ENCODE measurements at places on chromosomes 7 and 10. TPM values are rescaled to one million over a fixed set of nuclear protein-coding genes. Genes with fewer than 3 reads are reported as not detected.

MSMB gene
- not detected for total RNA-seq

OTUD1 gene
- total RNA-seq, result 16.7 TPM

COBL gene
- total RNA-seq, result 2.4 TPM

DNA sequence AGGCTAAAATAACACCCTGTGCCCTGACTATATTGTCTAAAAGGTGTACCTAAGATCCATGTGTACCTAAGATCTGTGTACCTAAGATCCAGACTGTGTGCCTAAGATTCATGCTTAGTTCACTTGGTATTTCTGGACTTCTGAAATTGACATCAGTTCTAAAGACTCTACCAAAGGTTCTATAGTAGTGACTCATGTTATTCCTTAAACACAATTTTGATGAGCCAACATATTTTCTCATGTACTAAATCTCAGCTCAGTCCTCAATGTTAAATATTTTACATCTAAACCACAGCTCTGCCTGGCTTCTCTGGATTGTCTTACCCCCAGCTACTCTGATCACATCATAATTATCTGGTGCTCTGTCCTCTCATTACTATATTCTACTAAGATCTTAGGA lies 802.3 kb upstream of the SORCS1 start:
- no peak for DNase-seq

- no peak for DNase-seq
These were observed 712.5 kb upstream of the ANKRD30A start for GRCh38 chr10:36412942-36413341.

- DNase-seq, result no peak
These were observed 41.4 kb upstream of the PITRM1 start for GRCh38 chr10:3213758-3214515.

DNA sequence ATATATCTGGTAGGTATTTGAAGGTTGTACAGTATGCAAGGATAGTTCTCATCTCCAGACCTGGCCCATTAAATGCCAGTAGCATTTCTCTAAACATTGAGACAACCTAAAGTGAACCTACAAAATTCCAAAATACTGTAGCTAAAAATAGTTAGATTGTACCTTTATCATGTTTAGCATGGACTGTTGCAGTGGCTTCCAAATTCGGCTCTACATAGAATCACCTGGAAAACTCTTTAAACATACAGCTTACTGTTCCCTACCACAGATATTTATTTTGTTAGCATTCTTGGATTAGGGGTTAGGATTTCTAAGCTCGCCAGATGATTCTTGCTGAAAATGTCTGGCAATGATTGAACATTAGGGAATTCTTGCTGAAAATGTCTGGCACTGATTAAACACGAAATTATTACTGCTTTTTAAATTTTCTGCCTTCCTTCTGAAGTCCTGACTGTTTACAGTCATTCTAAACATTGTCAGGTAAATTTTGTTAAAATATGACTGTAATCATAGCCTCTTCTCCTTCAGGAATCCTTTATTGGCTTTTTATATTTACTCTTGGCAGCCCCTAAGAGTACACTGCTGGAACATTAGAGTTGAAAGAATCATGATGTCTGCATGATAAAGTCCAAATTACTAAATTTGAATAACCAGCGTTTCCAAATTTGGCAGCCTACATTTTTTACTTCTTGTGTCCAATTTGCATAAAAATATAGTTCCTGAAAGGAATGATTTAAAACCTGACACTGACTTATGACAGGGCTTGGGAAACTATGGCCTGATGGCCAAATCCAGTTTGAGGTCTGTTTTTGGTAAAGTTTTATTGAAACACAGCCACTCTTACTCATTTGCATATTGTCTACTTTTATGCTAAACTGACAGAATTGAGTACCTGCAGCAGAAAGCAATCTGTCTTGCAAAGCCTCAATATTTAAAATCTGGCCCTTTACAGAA lies 40.3 kb downstream of the SHOC2 start:
- DNase-seq, result no peak

DNA sequence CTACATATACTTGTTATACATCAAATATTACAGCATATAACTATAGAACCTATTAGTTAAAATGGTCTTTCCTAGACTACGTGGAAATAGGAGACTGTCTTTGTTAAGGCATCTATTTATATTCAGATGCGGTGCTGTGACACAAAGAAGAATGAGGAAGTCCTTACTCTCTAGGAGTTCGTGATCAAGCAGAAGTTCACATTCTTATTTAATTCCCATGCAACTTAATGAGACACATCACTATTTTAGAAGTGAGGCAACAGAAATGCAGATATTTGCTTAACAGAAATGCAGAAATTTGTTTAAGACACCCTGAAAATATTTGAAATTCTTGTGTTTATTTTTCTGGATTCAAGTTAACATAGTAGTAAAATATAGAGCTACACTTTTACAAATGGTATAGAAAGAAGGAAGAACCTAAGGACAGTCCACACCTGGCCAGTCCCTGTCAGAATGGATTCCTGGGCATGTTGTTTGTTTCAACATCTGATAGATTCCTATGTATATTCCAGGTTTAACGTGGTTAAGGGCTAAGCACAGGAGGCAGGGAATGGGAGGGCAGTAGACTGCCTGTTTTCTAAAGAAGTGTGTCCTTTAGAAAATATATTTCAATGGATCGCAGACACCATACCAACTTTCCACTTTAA lies 70.6 kb upstream of the NXPH1 start:
- DNase-seq, result no peak

DNA sequence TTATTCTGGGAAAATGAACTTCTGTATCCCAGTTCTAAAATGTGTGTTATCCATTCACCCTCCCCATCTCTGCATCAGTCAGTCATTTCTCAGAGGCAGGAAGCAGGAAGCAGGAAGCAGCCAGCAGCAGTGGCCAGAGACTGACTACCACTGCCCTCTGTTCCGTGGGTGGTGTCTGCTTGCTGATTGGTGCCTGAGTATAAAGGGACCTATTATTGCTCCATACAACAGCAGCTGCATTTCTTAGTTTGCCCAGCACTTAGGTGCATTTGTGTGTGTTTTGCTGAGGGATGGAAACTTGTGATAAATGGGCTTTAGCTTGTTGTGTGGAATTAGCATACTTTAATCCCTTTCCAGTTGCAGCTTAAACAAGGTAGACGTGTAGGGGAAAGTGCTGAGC lies 582.2 kb downstream of the SORCS1 start:
- DNase-seq, result peak; percentile 14

DNA sequence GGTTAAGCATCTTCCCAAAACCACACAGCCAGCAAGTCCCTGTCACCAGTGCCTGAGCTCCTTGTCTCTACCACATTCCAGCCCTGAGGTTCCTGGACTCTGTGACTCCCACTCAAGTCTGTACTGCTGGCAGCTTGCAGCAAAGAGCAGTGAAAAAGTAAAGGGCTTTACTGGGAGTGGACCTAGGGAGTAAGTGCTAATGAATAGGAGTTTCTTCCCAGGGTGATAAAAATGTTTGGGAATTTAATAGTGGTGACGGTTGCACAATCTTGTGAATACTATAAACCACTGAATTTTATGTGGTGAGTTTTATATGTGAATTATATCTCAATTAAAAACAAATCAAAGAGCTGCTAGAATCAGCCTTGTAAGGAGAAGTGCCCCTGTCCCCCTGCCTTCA lies 22.6 kb downstream of the HSPA12A start:
- no peak for DNase-seq

- no peak for DNase-seq
These were observed 80.4 kb upstream of the CDK6 start for GRCh38 chr7:92916770-92917224.

DNA sequence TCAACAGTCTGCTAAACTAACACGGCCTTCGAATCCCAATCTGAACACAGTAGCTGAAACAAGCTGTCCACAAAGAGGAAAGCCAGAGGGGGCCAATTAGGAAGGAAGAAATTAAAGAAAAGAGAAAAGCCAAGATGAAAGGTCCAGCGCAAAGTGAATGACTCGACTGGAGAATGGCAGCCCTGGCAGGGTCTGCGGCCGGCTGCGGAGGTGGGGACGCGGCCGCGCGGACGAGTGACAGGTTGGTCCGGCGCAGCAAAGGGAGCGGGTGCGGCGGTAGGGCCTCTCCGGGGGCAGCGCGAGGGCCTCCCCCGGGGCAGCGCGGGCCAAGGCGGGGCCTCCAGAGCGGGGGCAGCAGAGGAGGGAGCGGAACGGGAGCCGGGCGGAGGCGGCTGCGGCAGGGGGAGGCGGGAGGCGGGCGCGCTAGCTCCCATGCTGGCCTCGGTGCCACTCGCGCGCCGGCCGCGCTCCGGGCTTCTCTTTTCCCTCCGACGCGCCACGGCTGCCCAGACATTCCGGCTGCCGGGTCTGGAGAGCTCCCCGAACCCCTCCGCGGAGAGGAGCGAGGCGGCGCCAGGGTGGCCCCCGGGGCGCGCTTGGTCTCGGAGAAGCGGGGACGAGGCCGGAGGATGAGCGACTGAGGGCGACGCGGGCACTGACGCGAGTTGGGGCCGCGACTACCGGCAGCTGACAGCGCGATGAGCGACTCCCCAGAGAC lies at the start of gene VWC2:
Gene VWC2, plus strand, starts transcription at position 421 of the 718 bp plus-strand sequence. CDS start 1,798 bp downstream, outside the sequence.
- peak; percentile 54 for DNase-seq

- no peak for DNase-seq
These were observed 280.9 kb downstream of the NEBL start for GRCh38 chr10:20616056-20616671.

GRCh38 chr10:133422223-133422806 lies 2.1 kb downstream of the SPRN start:
- no peak for DNase-seq

GRCh38 chr7:114825423-114825951 lies 96.4 kb upstream of the MDFIC start:
- no peak for DNase-seq

- no peak for DNase-seq
These were observed 89.4 kb downstream of the SH3PXD2A start for GRCh38 chr10:103765981-103766380.

GRCh38 chr7:129778770-129779601 lies 167.5 kb downstream of the NRF1 start:
- DNase-seq, result no peak

- no peak for DNase-seq
These were observed 182.1 kb downstream of the ZMYND11 start for GRCh38 chr10:317271-317769.

GRCh38 chr7:140667476-140667875 lies 5.3 kb upstream of the ADCK2 start:
- no peak for DNase-seq

Measured in frontal cortex (tissue), 4 donors.